Activated CD4-positive, alpha-beta T cell treated with anti-CD3 and anti-CD28 coated beads for 36 hours (primary cell): ENCODE measurements at places on chromosomes 3 and 15. TPM values are rescaled to one million over a fixed set of nuclear protein-coding genes. Genes with fewer than 3 reads are reported as not detected.

The LCTL gene
- total RNA-seq, result not detected

- H3K27ac ChIP-seq, result no peak overlapping the region
- H3K36me3 ChIP-seq, result no peaks in the 10 kb centered on the region
- no peak for DNase-seq
- H3K4me3 ChIP-seq, result no peak overlapping the region
These were observed 71.8 kb upstream of the CTSH start for GRCh38 chr15:79016527-79017170.

- H3K27me3 ChIP-seq, result no peaks in the 10 kb centered on the region
- DNase-seq, result no peak
- no peak overlapping the region for H3K27ac ChIP-seq
- peaks cover 45% of the 10 kb centered on the region for H3K4me1 ChIP-seq
- H3K4me3 ChIP-seq, result no peak overlapping the region
These were observed 149.0 kb downstream of the APBA2 start for GRCh38 chr15:29034593-29035335.

GRCh38 chr15:86125775-86126174 is 46.1 kb downstream of the AGBL1 start:
- no peak for DNase-seq
- no peaks in the 10 kb centered on the region for H3K36me3 ChIP-seq
- H3K4me1 ChIP-seq, result no peaks in the 10 kb centered on the region
- H3K27me3 ChIP-seq, result peaks cover 8% of the 10 kb centered on the region

GRCh38 chr3:54960082-54960481 is 32.2 kb upstream of the LRTM1 start:
- DNase-seq, result no peak
- H3K36me3 ChIP-seq, result no peaks in the 10 kb centered on the region
- H3K4me3 ChIP-seq, result no peak overlapping the region
- no peaks in the 10 kb centered on the region for H3K27me3 ChIP-seq
- no peak overlapping the region for H3K27ac ChIP-seq
